T-cell (primary cell): ENCODE measurements at places on chromosomes 6 and 20. TPM values are rescaled to one million over a fixed set of nuclear protein-coding genes. Genes with fewer than 3 reads are reported as not detected.

PSORS1C1 gene
- total RNA-seq, result not detected

RAD21L1 gene
- not detected for total RNA-seq

PTP4A1 gene
- total RNA-seq, result 32.0 TPM

SIRPD gene
- total RNA-seq, result 0.25 TPM

SLC17A2 gene
- total RNA-seq, result not detected

APOM gene
- total RNA-seq, result 1.4 TPM

PM20D2 gene
- 11.5 TPM for total RNA-seq

EMILIN3 gene
- total RNA-seq, result not detected

PDRG1 gene
- 8.8 TPM for total RNA-seq

- no peaks in the 10 kb centered on the region for H3K4me1 ChIP-seq
- H3K27me3 ChIP-seq, result peaks cover 21% of the 10 kb centered on the region
Observed at GRCh38 chr6:138267971-138268895, 49.9 kb upstream of the PBOV1 start.

DNA sequence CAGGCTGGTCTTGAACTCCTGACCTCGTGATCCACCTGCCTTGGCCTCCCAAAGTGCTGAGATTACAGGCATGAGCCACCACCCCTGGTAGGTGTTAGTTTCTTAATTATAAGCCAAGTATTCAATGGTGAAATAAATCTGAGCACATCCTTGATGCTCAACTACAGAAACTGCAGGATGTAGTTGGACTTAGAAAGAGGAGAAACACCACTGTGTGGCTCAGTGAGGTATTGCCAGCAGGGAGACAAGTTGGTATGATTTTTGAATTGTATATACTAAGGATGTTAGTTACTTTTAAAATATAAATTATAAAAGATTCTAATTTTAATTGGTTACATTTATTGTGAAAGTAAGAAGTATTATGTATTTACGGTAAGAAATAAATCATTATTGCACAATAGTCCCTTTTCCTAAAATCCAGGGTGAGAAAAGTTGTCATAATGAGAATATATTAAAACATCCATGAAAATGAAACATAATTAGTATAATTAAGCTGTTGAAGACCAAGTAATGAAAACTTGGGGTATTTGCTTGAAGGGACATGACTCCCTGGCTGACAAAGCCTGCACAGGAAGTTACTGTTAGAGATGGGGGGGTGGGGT is 17.6 kb downstream of the SLC18B1 start:
- DNase-seq, result no peak
- H3K4me1 ChIP-seq, result no peaks in the 10 kb centered on the region
- H3K27me3 ChIP-seq, result no peaks in the 10 kb centered on the region
- no peak overlapping the region for H3K4me3 ChIP-seq

DNA sequence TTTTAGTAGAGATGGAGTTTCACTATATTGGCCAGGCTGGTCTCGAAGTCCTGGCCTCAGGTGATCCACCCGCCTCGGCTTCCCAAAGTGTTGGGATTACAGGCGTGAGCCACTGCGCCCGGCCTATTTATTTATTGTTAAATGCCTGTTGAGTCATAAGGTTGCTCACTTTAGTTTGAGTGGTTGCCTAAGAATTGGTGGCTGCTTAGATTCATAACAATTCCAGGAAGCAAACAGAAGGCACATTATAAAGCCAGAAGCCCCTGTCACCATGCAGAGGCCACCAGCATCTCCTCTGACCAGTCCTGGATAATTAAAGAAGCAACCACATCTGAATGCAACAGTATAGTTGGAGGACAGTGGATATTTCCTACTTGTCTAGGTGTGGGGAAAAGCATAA is 24.0 kb upstream of the ARMH2 start:
- no peak overlapping the region for H3K4me3 ChIP-seq
- H3K36me3 ChIP-seq, result peaks cover 94% of the 10 kb centered on the region
- no peak overlapping the region for H3K27ac ChIP-seq
- no peaks in the 10 kb centered on the region for H3K27me3 ChIP-seq

DNA sequence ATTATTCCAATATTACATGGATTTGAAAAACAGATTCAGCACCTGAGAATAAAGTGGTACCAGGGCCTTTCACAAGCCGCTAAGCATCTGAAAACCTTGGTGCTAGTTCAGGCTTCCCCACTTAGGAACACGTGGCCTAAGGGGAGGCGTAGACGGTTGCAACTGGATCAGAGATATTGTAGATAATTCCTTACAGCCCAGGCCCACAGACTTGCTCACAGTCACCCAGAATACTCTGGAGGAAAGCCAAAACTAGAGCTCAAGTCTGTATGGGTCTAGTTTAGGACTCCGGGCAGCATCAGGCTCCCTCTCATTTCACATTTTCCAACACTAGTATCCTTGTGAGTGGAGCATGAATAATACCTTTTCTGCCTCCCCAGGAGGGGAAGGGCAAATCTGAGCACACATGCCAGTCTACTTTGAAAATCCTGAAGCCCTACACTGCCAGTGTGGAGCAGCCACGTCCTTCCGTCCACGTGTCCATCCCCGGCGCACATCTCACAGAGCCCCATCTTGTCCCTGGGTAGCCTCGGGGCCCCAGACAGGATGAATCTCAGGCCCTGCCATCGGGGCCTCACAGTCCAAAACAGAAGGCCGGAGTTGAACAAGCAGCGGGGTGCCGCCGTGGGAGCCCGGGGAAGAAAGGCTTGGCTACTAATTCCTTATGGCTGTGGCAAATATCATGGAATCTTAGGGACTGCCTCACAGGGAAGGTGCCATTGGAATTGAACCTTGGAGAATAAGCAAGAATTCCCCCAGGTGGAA is 299.3 kb downstream of the NRN1 start:
- H3K4me1 ChIP-seq, result peaks cover 22% of the 10 kb centered on the region
- DNase-seq, result no peak
- no peak overlapping the region for H3K27ac ChIP-seq

- H3K4me3 ChIP-seq, result no peak overlapping the region
- H3K36me3 ChIP-seq, result no peaks in the 10 kb centered on the region
- no peak for DNase-seq
- no peak overlapping the region for H3K27ac ChIP-seq
Observed at GRCh38 chr6:3237761-3238662, 10.6 kb upstream of the TUBB2B start.

DNA sequence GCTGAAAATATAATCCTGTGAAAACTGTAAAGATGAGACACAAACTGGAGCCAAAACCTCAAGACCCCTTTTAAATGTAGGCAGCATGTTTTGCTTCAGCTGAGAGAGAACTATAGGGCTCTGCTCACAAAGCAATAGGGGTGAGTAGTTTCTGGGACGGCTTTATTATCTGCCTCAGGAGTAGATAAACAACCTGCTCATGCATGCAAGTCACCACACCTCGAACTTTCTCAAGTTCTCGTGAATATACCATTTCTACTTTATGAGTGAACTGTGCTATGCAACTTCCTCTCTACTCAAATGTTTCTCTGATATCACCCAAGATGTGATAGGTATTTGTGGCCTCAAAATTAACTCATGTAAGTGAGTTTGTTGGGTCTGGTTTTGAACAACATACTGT is 7.5 kb upstream of the OOEP start:
- H3K4me3 ChIP-seq, result no peak overlapping the region
- no peaks in the 10 kb centered on the region for H3K27me3 ChIP-seq
- no peak overlapping the region for H3K27ac ChIP-seq
- H3K4me1 ChIP-seq, result no peaks in the 10 kb centered on the region

GRCh38 chr6:11921017-11921438 is 91.1 kb upstream of the HIVEP1 start:
- no peaks in the 10 kb centered on the region for H3K4me1 ChIP-seq
- no peak for DNase-seq
- H3K4me3 ChIP-seq, result no peak overlapping the region

DNA sequence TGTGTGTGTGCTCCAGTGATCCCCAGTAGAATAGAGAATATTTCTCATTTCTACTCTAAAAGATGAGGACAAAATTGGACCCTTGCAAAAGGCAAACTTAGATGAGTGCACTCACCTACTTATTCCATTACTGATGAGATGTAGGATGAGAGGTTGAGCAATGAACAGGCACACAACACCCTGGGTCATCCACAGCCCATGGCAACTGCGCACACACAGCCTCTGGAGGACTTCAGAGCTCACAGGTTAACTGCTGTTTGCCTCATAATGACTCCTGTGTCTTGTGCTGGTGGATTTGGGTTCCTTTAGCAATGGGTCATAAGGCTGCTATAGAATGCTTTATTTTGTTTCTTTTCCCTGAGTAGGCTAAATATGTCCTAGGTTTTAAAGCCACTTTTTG is 103.6 kb upstream of the TNFAIP3 start:
- peaks cover 6% of the 10 kb centered on the region for H3K4me1 ChIP-seq
- no peaks in the 10 kb centered on the region for H3K27me3 ChIP-seq
- H3K27ac ChIP-seq, result no peak overlapping the region
- no peak for DNase-seq

DNA sequence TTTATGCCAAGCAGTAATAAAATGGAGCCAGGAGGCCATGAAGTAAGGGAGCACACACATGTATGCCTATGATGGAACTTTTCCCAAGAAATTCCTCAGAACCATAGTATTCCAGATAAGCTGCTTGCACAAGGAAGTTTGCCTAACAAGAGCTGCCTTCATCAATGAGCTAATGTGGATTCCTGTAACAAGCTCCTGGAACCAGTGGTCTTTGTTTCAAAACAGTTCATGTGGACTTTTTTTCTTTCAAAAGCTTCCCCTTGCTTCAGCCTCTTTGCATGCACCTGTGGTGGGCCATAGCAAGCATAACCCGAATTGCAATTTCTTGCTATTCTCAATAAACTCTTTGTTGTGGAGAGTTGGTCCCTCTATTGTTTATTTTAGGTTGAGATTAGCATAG is 359.6 kb downstream of the UTRN start:
- no peaks in the 10 kb centered on the region for H3K36me3 ChIP-seq
- DNase-seq, result no peak
- H3K27ac ChIP-seq, result no peak overlapping the region
- no peaks in the 10 kb centered on the region for H3K4me1 ChIP-seq

DNA sequence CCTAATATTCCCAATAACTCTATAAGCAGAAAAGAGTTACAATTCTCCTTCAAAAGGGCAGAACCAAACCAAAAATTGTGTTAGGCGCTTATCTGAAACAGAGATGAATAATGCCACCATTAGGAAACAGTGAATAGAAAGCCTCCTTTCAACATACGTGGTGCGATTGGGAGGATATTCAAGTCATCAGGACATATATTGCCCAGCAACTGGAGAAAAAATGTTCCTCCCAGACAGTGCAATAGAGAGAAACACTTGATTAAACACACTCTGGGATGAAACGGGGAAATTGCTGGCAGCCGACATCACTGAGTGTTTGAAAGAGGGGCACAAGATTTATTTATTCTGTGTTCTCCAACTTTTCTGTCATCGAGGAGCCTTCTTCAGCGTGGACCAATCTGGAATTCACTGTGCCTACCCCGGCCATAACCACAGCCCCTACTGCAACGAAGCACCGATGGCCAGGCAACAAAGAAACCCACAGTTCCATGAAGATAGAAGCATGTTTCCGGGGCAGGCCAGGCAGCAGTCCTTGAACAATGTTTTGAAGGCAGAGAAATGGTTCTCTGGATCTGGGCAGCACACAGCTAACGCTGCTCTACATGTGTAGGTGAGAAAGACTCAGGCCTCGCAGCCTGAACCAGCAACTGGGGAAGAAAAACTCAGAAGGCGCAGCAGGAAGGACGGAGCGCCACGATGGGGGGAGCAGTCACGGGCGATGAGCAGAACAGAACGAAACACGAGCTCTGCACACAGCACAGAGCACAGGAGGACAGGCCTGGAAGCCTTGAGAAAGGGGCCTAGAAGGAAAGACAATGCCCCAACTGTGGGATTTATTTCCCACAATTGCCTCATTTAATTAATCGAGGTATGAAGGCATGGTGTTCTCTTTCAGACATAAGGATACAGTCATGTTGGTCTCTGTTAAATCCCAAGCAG is 234.2 kb upstream of the FOXQ1 start:
- H3K27me3 ChIP-seq, result no peaks in the 10 kb centered on the region
- H3K4me1 ChIP-seq, result no peaks in the 10 kb centered on the region
- no peak overlapping the region for H3K27ac ChIP-seq
- no peaks in the 10 kb centered on the region for H3K36me3 ChIP-seq
- DNase-seq, result no peak
- H3K4me3 ChIP-seq, result no peak overlapping the region

DNA sequence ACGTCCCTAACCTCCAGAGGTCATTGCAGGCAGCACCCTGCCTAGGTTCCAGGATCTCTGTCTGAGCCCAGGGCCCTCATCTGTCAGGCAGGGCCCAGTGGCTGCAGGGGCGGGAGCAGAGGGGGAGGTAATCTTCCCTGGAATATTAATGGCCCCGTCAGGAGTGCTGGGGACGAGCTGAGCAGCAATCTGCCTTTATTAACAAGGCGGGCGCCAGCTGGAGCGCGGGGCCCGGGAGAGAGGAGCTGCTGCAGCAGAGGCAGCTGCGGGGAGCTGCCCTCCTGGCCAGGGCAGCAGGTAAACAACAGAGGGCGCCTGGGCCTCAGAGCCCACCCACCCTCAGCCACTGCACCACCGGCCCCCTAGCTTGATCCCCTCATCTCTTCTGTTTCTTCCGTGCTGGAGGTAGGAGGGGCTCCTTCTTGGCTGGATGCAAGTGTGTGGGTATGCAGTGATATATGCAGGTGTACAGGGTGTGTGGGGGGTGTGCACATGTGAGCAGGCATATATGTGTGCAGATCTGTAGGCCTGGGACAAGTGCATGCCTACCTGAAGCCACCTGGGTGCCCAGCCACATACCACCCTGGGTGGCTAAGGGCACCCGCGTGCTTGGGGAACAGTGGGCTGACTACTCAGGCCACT is 131.8 kb upstream of the MLN start:
- H3K27ac ChIP-seq, result no peak overlapping the region
- H3K36me3 ChIP-seq, result no peaks in the 10 kb centered on the region
- no peak for DNase-seq
- no peak overlapping the region for H3K4me3 ChIP-seq
- peaks cover 17% of the 10 kb centered on the region for H3K27me3 ChIP-seq

GRCh38 chr6:11140056-11140455 is 28.5 kb upstream of the ERVFRD-1 start:
- H3K4me3 ChIP-seq, result no peak overlapping the region
- H3K36me3 ChIP-seq, result no peaks in the 10 kb centered on the region
- peaks cover 3% of the 10 kb centered on the region for H3K4me1 ChIP-seq
- DNase-seq, result no peak
- H3K27me3 ChIP-seq, result no peaks in the 10 kb centered on the region
- H3K27ac ChIP-seq, result no peak overlapping the region

DNA sequence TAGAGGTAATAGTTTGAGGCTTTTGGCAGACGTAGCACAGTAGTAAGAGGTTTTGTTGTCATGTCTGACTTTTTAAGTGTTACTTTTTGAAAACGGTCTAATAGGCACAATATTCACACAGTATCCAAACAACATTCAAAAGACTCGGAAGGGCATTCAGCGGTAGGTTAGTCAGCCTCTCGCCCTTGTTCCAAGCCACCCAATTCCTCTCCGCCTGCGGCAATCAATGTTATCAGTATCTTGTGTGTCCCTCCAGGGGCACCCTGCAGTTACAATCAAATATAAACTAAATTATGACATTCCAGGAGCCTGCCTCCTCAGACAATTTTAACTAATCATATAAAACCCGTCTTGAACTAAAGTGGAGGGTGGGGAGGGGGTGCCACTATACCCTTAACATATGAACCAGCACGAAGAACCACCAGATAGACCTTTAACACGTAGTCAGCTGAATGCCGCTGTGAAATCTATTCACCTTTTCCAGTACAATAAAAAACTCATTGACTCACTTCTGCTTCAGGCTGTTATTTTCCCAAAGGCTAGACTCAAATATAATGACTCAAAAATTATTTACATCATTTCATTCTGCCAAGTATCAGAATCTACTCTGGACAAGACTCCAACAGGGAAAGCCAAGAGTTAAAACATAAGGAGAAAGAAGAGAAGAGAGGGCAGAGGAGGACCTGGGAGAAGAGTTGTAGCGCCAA is 1.6 kb downstream of the TENT5A start:
- DNase-seq, result no peak
- H3K36me3 ChIP-seq, result no peaks in the 10 kb centered on the region
- no peak overlapping the region for H3K27ac ChIP-seq
- peaks cover 8% of the 10 kb centered on the region for H3K4me1 ChIP-seq
- H3K27me3 ChIP-seq, result no peaks in the 10 kb centered on the region
